ENCODE measurements at places on chromosomes 1 and 21. TPM values are rescaled to one million over a fixed set of nuclear protein-coding genes. Genes with fewer than 3 reads are reported as not detected.

HTR6 gene
- total RNA-seq = not detected

IGSF8 gene
- 13.2 TPM for total RNA-seq

MRPL9 gene
- 90.7 TPM for total RNA-seq

PLPPR4 gene
- total RNA-seq = under 0.01 TPM

ANGEL2 gene
- 35.1 TPM for total RNA-seq

CAPN8 gene
- total RNA-seq = not detected

REG4 gene
- not detected for total RNA-seq

TRIM67 gene
- not detected for total RNA-seq

AMPD1 gene
- total RNA-seq = not detected

RGS4 gene
- 111 TPM for total RNA-seq

BACH1 gene
- total RNA-seq = 18.7 TPM

HMGCS2 gene
- total RNA-seq = not detected

ABCA4 gene
- not detected for total RNA-seq

ABCB10 gene
- total RNA-seq = 10.3 TPM

OR2G6 gene
- total RNA-seq = not detected

ZNF436 gene
- total RNA-seq = 5.1 TPM

DIRAS3 gene
- 3.2 TPM for total RNA-seq

NID1 gene
- total RNA-seq = 69.0 TPM

TNFAIP8L2 gene
- total RNA-seq = not detected

PRELP gene
- total RNA-seq = under 0.01 TPM

CR1L gene
- total RNA-seq = not detected

SERTAD4 gene
- total RNA-seq = 0.15 TPM

AADACL3 gene
- total RNA-seq = not detected

SRRM1 gene
- total RNA-seq = 50.1 TPM

PPFIA4 gene
- total RNA-seq = 0.89 TPM

NMNAT2 gene
- 0.89 TPM for total RNA-seq

TMEM240 gene
- total RNA-seq = 4.0 TPM

C1orf115 gene
- total RNA-seq = 2.2 TPM

HIVEP3 gene
- total RNA-seq = 1.9 TPM

SELE gene
- not detected for total RNA-seq

SPATA17 gene
- total RNA-seq = 0.84 TPM

S100A1 gene
- not detected for total RNA-seq

FMN2 gene
- 0.17 TPM for total RNA-seq

GIPC2 gene
- 3.0 TPM for total RNA-seq

CD247 gene
- not detected for total RNA-seq

OBSCN gene
- total RNA-seq = 2.1 TPM

UBE2U gene
- not detected for total RNA-seq

FRRS1 gene
- 7.6 TPM for total RNA-seq

DHRS3 gene
- total RNA-seq = 21.6 TPM

HTR1D gene
- total RNA-seq = not detected

LCE3D gene
- not detected for total RNA-seq

PLA2G2E gene
- not detected for total RNA-seq

OR6K3 gene
- total RNA-seq = not detected

RGS18 gene
- total RNA-seq = not detected

UBXN10 gene
- under 0.01 TPM for total RNA-seq

MPZ gene
- total RNA-seq = 1.3 TPM

AK5 gene
- 26.3 TPM for total RNA-seq

OLFM3 gene
- not detected for total RNA-seq

ALX3 gene
- total RNA-seq = not detected

OR2W3 gene
- not detected for total RNA-seq

KCNJ9 gene
- not detected for total RNA-seq

C1orf210 gene
- total RNA-seq = not detected

LAMC2 gene
- 1.8 TPM for total RNA-seq

FAM167B gene
- 0.30 TPM for total RNA-seq

VASH2 gene
- total RNA-seq = 3.1 TPM

MNDA gene
- not detected for total RNA-seq

TSPAN1 gene
- total RNA-seq = 0.89 TPM

NEK2 gene
- 39.2 TPM for total RNA-seq

CFAP74 gene
- total RNA-seq = not detected

Data from bronchus fibroblast of lung (primary cell).